Stimulated activated CD4-positive, alpha-beta T cell treated with anti-CD3 and anti-CD28 coated beads, Interleukin-12 subunit alpha, Interleukin-12 subunit beta, amount 100 ng/mL, for 48 hours (primary cell): ENCODE measurements at places on chromosomes 5 and 9.

GRCh38 chr5:38660194-38660668, 103.8 kb upstream of the LIFR start:
- DNase-seq, result no peak

DNA sequence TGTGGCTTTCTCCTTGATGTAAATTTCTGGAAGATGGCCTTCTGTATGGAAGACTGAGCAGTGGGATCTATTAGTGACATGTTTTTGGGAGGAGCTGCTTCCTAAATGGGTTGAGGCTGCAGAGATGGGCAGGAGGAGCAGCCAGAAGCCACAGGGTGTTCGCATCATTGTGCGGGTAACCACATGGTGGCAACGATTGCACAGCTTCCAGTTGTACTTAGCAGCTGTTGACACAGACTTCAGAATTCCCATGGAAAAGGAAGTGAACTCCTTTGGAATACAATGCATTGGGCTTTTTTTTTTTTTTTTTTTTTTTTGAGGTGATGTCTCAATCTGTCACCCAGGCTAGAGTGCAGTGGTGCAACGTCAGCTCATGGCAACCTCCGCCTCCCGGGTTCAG, 297.3 kb downstream of the NR3C1 start:
- DNase-seq, result no peak

DNA sequence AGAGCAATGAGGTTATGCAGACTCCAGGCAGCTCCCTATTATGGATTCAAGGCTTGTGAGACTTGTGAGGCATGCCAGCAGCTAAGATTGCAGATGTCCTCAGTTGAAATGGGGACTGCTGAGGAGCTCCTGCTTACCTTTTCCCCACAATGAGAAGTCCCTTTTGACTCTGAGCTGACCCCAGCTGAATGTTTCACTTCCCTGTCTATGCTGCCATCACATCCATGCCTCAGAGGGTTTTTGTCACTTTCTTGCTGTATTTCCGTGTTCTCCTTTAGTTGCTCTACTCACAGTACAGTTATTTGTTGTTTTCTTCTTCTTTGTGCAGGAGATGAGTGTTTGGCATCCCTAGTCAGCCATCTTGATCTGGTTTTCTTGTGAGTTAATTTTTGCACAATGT, 18.8 kb upstream of the OR2S2 start:
- DNase-seq, result no peak

- no peak for DNase-seq
Measured at GRCh38 chr9:87725356-87725899, 491 bp upstream of the CTSL start.

GRCh38 chr5:134046330-134046729, 41.6 kb upstream of the VDAC1 start:
- no peak for DNase-seq

DNA sequence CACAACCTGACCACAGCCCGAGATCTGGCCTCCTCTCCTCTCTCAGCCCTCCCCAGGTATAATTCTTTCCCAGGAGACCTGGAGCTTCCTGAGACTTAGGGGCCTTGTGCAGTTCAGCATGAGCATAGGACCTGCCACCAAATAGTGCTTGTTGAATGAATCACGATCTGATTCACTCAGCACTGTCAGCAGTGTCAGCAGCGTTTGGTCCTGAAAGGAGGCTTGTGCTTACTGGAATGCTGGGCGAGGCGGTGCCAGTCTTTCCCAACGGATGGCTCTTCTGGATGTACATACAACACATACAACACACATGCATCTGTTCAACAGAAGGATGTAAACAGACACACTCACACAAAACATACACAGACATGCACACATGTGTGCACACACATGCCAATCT, 173.3 kb downstream of the COL23A1 start:
- no peak for DNase-seq

DNA sequence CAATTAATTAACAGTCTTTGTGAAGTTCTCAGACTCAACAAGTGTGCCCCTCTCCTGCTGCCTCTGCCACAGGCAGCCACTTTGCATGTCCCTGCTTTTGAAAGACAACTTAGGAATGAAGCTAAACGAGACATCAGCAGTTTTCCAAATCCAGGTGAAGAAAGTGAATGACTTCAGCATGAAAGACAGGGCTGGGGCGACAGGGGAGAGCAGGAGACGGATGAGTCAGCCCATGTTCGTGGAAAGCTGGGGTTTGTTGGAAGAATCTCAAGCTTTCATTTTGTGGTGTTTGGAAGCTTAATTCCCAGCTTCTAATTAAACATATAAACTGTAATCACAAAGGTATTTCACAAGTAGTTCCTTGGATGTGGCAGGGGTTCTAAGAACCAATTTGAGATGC, 207.8 kb upstream of the MAP3K1 start:
- no peak for DNase-seq
